ENCODE measurements at places on chromosomes 6 and 20.

GRCh38 chr20:43055181-43055884 is 134.4 kb downstream of the PTPRT start:
- DNase-seq, result no peak

DNA sequence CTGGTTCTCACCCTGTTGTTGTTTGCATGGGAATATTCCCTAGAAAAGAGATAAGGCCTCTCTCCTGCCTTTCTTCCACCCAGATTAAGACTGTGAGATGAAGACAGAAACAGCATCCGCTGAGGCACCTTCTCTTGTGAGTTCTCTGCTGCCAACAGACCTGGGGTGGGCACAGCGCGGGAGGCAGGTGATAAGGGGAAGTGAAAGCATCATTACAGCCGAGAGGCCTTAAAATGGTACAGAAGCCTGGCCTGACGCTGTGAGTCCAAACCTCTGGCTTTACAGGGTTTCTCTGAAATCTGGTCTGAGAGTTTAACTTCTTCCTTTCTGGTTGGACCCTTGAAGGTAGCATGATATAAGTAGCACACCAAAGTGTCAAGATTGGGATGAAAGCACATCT is 21.0 kb upstream of the IYD start:
- DNase-seq, result no peak

DNA sequence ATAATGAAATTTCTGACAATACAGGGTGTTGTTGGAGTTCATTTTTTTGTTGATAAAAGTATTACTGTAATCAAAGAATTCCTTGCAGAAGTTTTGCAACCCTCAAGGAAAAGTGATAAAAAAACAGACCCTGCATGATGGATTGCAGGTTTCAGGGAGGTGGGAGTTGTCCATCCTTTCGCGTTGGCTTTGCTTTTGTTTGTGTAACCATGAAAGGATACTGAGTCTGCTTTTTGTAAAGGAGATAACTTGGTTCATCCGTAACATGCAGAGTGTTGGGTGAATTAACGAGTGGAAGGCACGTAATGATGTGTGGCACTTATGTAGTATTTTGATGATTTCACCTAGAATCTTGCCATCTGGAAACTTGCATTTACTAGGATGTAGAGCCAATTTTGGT is 23.6 kb downstream of the FOXO3 start:
- DNase-seq, result no peak

GRCh38 chr6:11294228-11294627 is 61.8 kb upstream of the NEDD9 start:
- peak; percentile 36 for DNase-seq

DNA sequence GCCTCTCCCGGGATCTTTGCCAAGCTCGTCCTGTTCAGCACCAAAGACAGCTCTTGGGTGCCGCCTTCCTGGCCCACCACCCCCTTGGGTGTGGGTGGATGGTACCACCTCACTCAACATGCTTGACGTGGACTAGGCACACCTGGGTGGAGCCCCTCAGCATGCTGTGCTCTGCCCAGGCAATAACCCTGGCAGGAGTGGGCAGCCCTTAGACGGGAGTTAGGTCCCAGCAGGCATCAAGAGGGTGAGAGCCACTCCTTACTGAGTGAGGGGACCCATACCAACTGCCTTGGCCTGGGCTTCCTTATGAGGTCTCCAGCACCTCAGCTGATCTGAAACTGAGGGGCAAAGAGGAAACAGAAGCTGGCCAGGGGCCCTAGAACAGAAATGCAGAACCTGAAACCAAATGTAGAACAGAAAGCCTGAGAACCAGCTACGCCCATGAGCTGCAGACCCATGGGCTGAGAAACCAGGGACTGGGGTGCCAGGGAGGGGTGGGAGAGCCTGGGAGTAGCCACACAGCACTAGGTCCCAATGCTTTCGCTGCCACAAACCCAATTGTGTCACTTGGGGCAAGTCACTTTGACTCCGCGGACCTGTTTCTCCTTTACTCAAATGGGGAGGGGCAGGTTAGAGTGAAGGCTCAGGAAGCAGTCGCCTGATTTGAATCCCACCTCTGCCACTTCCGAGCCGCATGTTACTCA is 2.0 kb downstream of the FGD2 start:
- peak; percentile 79 for DNase-seq

GRCh38 chr6:163563318-163563717 is 148.8 kb downstream of the QKI start:
- no peak for DNase-seq

GRCh38 chr6:16436550-16436949 is 198.2 kb downstream of the GMPR start:
- DNase-seq, result no peak

DNA sequence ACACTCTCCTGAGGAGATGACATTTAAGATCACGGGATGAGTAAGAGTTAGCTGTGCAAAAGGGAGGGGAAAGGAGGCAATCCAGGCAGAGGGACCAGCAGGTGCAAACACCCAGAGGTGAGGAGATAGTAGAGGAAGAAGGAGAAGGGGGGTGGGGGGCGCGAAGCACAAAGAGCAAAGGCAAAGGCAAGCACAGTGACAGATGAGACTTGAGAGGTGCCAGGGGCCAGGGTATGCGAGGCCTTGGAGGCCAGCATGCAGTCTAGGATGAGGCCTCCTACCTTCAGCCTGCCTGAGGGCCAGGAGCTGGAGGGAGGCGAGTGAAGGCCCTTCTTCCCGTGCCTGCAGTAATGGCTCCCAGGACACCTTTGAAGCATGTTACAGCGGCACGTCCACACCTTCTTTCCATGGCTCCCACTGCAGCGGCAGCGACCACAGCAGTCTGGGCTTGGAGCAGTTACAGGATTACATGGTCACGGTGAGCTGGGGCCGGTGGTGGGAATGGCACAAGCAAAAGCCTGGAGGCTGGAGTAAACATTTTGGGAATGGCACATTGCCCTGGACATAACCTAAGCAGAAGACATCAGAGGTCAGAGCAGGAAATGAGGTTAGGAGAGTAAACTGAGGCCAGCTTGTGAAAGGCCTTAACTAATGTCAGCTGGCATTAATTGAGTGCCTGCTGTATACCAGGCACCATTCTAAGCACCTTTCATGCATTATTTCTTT is 18.6 kb downstream of the CCM2L start:
- DNase-seq, result no peak

DNA sequence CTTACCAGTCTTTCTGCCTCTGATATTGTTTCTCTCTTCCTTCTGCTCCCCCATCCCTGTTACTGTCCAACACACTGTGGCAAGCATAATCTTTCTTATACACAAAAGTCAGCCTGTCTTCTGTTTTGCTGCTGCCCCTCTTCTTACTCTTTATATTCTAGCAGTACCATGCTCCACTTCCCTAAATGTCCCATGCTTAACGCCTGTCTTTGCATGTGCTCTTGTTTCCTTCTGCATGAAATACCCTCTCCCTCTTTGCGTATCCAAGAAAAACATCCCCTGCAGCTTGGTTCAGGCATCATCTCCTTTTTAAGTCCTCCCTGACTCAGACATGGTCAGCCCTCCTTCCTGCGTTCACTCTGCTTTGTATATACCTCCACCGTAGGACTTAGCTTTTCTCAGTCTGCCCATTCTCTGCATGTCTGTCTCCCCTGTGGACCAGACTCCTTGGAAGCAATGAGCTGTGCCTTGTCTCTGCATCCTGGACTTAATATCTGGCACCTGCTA is 103.9 kb downstream of the CTNNBL1 start:
- no peak for DNase-seq

DNA sequence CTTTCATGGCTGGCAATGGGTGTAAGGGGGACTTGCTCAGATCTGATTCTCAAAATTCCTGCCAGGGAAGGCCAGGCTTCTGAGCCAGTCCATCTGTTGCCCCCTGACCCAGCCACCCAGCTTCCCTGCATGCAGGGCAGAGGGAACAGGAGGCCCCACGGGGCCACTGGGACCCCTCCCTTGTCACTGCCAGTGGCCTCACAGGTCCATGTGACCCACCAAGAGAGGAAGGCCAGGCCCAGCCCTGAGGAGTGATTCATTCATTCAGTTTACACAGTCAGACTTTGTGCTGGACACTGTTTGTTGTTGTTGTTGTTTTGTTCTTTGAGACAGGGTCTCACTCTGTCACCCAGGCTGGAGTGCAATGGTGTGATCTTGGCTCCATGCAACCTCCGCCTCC is 39.5 kb downstream of the UBE2V1 start:
- no peak for DNase-seq

DNA sequence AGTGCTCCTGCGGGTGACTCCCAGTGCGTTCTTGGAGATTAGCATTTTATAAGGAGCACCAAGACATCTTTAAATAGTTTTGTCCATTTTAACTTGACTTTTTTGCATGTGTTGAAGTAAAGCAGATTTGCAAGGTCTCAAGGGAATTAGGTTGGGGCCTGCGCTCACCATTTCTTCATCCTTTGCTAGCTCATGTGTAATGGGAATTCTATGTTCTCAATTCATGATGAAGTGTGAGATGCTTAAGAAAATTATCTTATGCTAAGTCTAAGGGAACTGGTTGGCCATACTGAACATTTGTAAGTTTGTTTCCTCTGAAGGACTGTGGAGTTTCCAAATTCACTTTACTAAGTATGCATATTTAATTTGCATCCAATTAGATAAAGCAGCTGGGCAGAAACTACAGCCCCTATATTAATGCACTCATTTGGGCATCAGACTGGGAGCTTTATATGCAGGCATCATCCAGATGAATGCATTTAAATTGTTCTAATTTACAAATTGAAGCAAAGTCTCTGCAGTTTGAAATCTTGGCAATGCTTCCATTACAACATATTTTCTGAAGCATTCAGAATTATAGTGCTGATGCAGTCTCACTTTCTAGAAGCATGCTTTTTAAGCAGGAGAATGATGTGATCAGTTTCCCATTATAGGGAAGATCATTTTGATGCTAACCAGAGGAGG is 108.3 kb upstream of the AKAP12 start:
- DNase-seq, result no peak

- no peak for DNase-seq
Measured at GRCh38 chr20:9831032-9831431, 7.8 kb downstream of the PAK5 start.

DNA sequence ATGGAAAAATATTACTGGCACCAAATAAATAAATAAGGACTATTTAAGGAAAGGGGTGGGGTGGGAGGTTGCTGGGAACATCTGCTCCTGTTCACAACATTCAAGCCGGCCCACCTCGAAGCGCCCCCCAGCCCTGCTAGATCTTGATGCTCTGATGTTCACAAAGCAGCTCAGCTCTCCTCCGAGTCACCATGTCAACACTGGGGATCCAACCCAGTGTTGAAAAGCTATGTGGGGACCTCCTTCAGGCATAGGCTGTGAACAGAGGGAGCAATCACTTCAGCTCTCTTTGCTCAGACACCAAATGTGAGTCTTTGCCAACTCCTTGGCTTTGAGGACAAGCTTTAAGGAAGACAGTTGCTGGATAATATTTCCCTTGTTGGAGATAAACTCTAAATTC is 176.8 kb upstream of the NT5E start:
- no peak for DNase-seq

GRCh38 chr6:46078294-46078693 is 51.5 kb upstream of the ENPP4 start:
- no peak for DNase-seq

DNA sequence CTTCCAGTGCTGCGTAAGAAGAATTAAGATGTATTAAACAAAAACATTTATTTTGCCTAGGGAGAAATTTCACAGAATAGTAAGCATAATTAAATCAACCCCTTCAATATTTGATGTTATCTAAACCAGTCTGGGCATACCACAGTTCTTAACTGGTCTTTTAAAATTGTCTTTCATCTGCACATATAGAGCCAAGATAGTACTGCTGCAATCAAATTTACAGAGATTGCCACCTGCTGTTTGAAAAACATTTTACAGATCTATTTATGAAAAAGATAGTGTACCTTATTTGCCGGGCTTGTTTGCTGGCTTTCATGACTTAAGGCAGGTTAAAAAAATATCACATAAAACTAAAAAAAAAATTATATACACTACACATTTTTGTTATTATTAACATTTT is 323.2 kb downstream of the ADGRB3 start:
- DNase-seq, result no peak

DNA sequence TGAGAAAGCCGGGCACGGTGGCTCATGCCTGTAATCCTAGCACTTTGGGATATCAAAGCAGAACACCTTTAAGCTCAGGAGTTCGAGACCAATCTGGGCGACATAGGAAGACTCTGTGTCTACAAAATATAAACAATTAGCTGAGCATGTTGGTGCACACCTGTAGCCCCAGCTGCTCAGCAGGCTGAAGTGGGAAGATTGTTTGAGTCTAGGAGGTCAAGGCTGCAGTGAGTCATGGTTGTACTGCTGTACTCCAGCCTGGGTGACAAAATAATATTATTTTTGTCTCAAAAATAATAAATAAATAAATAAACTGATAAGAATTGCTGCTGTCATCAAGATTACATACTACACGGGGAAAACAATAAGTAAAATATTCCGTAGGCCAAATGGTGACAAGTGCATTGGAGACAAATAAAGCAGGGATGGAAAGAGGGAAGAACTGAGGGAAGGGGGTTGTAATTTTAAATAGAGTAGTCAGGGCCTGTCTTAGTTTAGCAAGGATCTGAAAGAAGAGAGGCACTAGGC is 14.0 kb upstream of the TOP1 start:
- DNase-seq, result no peak

DNA sequence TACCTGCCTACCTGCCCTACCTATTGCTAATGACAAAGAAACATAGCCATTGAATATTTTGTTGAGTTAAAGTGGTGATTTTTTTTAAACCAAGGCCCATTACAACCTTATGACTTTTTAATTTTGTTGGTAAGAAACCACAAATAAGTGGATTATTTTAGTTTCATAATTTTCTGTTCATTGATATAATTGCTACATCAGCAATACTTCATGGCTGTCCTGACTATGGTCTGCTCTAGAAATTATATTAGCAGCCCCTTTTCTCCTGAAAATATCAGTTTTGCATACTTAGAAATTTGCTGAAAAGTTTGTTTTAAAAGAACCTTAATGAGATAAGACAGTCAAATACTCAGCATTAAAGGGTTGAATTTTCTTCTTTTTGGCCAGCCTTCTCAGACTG is 106.5 kb downstream of the HIVEP1 start:
- no peak for DNase-seq

- peak; percentile 29 for DNase-seq
Measured at GRCh38 chr6:89313006-89313405, 2.1 kb downstream of the GABRR2 start.

GRCh38 chr20:10449270-10449669 is 14.2 kb downstream of the SLX4IP start:
- DNase-seq, result no peak

- DNase-seq, result no peak
Measured at GRCh38 chr6:27593200-27593818, 120.4 kb upstream of the ZNF184 start.

DNA sequence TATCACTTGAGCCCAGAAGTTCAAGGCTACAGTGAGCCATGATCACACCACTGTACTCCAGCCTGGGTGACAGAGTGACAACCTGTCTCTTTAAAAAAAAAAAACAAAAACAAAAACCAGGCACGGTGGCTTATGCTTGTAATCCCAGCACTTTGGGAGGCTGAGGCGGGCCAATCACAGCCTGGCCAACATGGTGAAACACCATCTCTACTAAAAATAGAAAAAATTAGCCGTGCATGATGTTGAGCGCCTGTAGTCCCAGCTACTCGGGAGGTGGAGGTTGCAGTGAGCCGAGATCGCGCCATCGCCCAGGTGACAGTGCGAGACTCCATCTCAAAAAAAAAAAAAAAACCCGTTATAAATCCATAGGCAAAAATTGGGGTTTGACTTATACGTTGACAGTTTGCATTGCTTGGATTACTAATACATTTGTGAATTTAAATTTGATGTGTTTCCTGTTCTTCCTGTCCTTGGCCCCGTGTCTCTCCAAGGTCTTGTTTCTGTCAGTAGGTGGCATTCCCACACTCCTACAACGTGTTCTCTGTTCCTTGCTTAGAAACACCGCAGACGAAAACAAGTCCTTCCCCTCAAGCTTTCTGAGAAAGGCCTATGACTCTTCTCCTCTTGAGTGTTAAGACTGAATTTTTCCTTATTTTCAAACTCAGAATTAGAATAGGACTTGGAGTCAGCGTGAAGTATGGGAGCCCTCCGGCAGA is 147.0 kb downstream of the DTNBP1 start:
- no peak for DNase-seq
